ENCODE measurements at places on chromosomes 3 and 15. TPM values are rescaled to one million over a fixed set of nuclear protein-coding genes. Genes with fewer than 3 reads are reported as not detected.

DNA sequence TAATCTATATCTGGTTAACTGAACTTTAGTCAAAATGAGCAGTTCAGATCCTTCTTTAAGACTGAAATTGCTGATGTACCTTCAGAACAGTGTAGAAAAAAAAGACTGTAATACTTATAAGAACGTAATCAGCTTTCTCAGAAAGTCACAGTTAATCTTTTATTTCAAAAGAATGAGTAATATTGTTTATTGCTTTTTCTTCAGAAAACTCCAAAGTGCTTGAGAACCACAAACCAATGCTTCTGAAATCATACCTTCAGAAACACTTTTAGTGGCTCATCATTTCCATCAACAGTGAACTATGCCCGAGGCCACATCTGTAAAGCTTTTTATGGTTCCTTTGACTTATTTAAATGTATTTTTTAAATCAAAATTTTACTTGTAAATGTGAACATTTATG, 33.3 kb upstream of the CLASP2 start:
- no peak for DNase-seq

DNA sequence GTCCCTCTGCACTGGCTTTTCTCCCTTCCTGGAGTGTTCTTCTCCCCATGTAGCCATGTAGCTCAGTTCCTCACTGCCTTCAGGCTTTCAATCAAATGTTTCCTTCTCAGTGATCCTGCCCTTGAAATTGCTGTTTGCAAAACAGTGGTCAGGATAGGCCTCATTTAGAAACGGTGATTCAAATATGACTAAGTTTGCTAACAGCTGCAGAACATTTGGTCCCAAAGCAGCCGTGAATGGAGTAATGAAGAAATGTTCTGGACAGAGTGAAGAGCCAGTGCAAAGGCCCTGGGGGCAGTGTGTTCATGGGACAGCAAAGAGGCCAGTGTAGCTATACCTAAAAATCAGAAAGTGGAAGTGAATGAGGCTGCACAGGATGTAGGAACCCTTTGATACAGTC, 223.4 kb downstream of the FEZF2 start:
- no peak for DNase-seq

DNA sequence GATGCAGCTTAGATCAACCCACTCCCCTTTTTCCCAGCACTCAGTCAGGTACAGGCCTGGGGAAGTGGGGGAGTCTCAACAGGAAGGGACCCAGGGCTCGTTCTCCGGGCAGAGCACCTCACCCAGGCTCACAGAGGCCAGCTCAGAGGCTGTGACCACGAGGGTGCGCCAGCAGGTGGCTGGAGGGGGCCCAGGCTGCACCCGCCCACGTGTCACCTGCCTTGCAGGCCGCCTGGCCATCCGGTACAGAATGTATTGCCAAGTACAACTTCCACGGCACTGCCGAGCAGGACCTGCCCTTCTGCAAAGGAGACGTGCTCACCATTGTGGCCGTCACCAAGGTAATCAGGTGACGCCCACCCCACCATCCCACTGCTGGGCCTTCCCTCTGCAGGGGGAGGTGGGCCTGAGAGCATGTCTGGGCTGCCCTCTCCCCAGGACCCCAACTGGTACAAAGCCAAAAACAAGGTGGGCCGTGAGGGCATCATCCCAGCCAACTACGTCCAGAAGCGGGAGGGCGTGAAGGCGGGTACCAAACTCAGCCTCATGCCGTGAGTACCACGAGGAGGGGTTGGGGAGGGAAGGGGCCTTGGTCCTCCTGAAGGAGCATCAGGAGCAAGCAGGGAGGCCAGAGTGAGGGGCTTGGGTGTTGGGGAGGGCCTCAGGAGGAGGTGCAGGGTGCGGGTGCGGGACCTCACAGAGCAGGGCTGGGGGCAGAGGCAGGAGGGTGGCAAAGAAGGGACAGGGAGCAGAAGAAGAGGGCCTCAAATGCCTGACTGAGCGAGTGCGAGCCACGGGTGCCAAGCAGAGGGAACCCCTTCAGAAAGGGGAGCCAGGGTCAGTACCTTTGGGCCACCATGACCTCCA, 14.0 kb upstream of the LMAN1L start:
- no peak for DNase-seq

- no peak for DNase-seq
Observed at GRCh38 chr3:160023476-160023875, 34.8 kb downstream of the IL12A start.

CALML4 gene
- total RNA-seq: 8.3 TPM

DNA sequence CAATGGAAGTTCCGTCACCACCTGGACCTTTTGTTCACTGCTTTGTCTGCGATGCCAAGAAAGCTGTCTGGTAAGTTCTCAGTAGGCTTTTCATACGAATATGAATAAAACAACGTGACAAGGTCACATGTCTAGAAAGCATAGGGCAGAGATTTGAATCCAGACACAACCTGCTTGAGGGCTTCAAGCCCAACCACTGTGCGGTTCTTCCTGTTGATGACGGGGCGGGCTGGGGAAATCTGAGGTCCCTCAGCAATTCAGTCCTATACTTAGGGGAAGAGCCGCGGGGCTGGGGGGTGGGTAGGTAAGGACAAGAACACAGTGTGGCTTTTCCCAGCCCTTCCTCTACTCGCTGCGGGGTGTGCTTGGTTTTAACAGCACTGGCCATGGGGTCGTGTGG, 32.4 kb upstream of the SMAD3 start:
- DNase-seq: no peak

LTF gene
- total RNA-seq: not detected

- no peak for DNase-seq
Observed at GRCh38 chr3:152865668-152866245, 30.8 kb downstream of the P2RY1 start.

TP63 gene
- 28.6 TPM for total RNA-seq

DNA sequence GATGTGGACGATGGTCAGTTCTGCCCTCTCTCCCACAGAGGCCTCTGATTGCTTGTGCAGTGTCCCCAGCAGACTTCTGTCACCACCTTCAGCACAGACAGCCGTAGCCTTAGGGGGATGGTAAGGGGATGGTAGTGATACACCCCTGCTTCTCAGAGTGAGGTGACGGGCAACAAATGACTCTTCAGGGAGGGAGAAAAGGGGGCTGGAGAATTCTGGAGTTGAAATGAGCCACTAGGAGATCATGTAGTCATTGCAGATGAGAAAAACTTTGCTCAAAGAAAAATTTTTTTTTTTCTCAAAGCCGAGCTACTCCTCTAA, 29.6 kb upstream of the TIMP4 start:
- DNase-seq: no peak

PP2D1 gene
- not detected for total RNA-seq

DNA sequence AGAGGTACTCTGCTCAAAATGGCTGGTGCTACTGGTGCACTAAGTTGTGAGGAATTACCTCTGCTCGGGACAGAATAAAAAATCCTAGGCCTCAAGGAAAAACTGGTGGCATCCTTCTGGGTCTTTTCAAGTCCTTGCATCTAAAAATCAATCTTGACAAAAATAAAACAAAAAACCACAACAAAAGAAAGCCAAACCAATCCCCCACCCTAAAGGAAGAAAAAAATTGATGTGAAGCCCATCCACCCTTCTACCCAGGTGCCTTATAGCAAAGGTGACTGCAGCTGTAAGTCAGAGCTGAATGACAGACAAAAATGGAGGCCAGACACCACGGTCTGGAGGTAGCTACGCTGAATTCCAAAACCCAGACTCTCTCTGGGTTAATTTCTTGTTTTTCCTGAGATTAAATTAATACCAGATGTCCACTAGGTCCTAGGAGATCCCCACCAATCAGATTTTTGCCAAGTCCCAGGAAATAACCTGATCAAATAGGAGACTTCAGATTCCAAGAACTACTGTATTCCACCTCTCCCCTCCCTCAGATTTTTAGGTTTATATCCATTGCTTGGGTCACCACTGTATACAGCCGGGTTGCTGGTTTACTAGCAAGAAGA, 33.5 kb downstream of the ABCC5 start:
- DNase-seq: no peak

DNA sequence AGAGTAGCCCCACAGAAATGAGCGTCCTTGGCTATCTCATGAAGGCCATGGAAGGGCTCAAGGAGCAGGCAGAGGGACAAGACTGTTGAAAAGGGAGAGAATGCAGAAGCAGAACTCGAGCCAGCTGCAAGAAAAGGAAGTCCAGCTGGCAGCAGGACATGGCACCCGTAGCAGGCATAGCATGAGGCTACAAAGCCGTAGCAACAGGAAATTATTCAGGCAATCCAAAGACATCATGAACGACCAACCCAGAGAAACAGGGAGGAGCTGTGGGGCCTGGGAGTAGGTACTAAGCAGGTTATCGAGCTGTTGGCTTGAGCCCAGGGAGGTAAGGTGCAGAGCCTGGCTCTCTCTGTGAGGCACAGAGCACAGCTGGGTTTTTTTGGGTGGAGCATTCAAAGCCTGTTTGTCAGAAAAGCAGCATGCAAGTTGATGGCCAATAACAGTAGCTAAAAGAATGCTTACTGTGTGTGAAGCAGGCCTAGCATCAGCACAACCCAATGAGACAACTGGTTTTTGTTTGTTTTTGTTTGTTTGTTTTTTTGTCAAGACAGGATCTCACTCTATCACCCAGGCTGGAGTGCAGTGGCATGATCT, 144.0 kb upstream of the SMAD3 start:
- DNase-seq: no peak

- DNase-seq: no peak
Observed at GRCh38 chr3:126782536-126782935, 78.5 kb downstream of the CHCHD6 start.

TF gene
- 5.7 TPM for total RNA-seq

WNT5A gene
- 59.0 TPM for total RNA-seq

DNA sequence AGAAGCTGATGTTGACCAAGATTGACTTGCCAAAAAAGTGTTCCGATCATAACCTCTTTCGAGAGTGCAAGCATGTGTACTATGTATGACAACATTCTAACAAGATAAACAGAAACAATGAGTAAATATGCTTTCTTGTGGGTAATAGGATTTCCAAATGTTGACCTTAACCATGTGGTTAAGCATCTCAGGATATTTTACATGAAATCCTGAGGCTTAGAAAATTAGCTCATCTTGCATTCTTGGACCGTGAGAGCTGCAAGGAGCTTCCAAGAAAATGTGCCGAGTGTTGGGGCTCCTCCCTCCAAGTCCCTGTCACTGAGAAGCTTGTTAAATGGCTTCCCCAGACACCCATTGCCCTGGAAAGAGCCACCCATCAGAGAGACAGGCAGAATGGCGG, 50.1 kb downstream of the C3orf20 start:
- DNase-seq: no peak

GRCh38 chr3:123499322-123499721, 50.4 kb upstream of the ADCY5 start:
- DNase-seq: no peak

NTRK3 gene
- total RNA-seq: 2.1 TPM

DNA sequence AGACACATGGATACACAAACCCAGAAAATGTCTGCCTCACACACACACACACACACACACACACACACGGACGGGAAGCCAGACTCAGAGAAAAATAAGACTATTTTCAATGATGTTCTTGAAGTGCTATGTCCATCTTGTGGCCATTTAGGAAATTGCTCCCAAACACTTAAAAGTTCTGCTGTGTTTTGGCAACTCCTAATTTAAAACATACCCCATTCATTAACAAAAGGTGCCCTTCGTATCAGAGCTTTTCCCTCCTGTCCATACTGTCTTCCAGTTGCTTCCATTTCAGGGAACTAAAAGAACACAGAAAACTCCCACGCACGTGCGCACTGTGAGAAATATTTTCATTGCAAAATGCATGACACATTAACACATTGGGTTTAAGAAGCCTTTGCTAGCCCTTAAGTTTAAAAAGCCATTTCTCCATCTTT, 44.6 kb downstream of the SLC12A1 start:
- DNase-seq: no peak

NSUN3 gene
- total RNA-seq: 15.7 TPM

LPCAT4 gene
- 91.1 TPM for total RNA-seq

Measured in mesothelial cell of epicardium (in vitro differentiated cells).